ENCODE measurements at places on chromosomes 16 and 17.

DNA sequence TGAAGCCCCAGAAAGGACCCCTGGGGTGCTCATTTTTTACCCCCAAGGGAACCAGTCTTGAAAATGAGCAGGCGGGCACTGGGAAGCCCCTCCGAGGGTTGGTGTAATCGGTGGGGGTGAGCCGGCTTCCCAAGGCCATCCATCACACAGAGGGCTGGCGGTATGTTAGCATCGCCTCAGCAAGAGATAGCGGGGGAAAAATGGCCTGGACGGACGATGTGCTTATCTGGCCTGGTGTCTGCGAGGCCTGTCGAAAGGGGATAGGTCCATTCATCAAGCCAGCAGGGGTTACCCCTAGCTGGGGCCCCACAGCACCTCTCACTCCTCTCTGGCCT is 188.9 kb downstream of the IRF8 start:
- no peak for DNase-seq

- no peak for DNase-seq
These were observed 92.9 kb downstream of the C16orf78 start for GRCh38 chr16:49466529-49466831.

DNA sequence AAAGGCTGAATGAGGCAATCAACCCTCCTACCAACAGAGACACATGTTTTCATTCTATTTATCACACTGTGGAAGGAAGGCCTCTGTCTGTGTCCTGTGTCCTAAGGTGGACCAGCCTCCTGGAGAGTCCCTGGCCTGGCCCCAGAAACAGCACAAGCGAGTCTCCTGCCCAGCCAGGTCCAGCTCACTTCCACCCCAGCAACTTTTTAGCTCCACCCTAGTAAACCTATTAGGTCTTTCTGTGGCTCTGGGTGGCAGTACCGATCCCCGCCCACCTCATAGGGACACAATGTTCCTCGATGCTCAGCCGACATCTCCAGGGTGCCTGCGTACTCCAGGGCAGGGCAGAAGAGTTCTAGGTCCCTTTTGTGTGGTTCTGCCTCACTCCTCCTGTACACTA is 10.7 kb downstream of the DRC3 start:
- no peak for DNase-seq

- no peak for DNase-seq
These were observed 33.2 kb downstream of the UBE2O start for GRCh38 chr17:76419576-76420260.

GRCh38 chr17:62780951-62781350 is 27.2 kb downstream of the MARCHF10 start:
- peak; percentile 76 for DNase-seq

GRCh38 chr17:48074322-48075081 is 26.3 kb downstream of the NFE2L1 start:
- DNase-seq: peak; percentile 80

- no peak for DNase-seq
These were observed at the start of gene SALL1 for GRCh38 chr16:51150888-51151320. Gene SALL1 (minus strand): TSS chr16:51151270. CDS start chr16:51151241, 29 bp downstream.

- no peak for DNase-seq
These were observed 242.6 kb upstream of the GSE1 start for GRCh38 chr16:85370543-85370880.

DNA sequence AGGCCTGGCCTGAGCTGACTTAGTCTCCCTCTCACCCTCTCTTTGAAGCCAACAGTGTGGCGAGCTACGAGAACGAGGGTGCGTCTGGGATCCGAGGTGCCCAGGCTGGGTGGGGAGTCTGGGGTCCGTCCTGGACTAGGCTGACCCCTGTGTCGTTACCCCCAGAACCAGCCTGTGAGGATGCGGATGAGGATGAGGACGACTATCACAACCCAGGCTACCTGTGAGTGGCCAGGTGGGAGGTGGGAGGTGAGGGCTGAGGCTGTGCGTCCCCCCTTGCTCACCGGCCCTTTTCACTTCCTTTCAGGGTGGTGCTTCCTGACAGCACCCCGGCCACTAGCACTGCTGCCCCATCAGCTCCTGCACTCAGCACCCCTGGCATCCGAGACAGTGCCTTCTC is 1.6 kb downstream of the LAT start:
- DNase-seq: no peak

GRCh38 chr17:81434072-81434471 is 38.8 kb downstream of the BAHCC1 start:
- peak; percentile 45 for DNase-seq

- peak; percentile 20 for DNase-seq
These were observed 9.5 kb upstream of the TCF25 start for GRCh38 chr16:89863741-89864526.

Data from fibroblast of skin of scalp (primary cell).